ENCODE measurements at places on chromosomes 13 and 19.

DNA sequence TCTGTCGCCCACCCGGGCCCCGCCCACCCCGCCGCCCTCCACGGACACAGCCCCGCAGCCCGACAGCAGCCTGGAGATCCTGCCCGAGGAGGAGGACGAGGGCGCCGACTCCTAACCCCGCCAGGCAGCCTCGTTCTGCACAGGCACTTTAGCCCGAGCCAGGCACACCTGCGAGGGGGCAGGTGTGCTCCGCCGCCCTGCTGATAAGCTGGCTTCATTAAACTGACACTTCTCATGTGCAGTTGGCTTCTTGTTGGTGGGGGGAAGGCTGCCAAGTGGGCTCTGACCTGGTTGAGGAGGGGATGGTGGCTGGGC, 8.2 kb downstream of the IL4I1 start:
- DNase-seq, result no peak

GRCh38 chr13:38415233-38415632, 65.6 kb downstream of the UFM1 start:
- no peak for DNase-seq

DNA sequence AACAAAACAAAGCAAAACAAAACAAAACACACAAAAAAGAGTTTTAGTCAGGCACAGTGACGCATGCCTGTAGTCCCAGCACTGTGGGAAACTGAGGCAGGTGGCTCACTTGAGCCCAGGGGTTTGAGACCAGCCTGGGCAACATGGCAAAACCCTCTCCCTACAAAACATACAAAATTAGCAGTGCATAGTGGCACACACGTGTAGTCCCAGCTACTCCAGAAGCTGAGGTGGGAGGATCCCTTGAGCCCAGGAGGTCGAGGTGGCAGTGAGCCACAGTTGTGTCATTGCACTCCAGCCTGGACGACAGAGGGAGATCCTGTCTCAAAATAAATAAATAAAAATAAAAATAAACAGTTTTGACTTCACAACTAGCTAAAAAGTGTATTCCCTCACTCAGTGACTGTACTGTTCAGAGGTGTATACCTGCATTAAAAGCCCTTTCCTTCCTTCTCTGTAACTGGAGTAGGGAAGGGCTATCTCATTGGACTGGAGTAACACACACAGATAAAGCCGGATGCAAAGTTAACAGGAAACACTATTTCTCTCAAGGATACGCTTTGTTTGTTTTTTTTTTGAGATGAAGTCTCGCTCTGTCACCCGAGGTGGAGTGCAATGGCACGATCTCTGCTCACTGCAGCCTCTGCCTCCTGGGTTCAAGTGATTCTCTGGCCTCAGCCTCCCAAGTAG, 3.7 kb upstream of the BAX start:
- no peak for DNase-seq

GRCh38 chr19:32866061-32866460, 3.5 kb downstream of the SLC7A9 start:
- no peak for DNase-seq

GRCh38 chr19:30637926-30638325, 265.7 kb downstream of the ZNF536 start:
- DNase-seq, result no peak

DNA sequence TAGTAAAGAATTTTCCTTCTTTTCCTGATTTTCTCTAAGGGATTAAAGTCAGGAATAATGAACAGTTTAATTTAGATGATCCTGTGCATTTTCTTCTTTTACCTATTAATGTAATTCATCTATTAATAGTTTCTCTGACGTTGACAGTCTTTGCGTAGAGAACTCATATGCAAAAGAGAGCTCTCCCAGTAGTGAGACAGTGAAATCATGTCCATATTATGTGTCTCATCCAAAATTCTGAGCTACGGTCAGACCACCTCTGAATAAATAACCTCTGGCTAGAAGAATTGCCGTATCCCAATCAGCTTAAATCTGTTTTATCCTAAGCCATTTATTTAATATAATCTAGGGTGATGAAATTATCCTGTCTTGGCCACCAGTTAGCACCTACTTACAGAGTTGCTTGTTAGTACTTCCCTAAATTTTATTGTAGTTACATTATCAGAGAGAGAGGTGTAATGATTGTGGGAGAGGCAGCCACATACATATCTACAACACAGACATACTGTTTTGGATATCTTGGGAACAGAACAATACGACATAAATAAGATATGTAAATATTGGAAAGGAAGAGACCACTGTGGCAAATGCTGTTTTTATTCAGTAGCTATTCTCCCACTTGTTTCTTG, 30.7 kb downstream of the PDS5B start:
- no peak for DNase-seq

GRCh38 chr13:36067746-36068381, 63.3 kb downstream of the DCLK1 start:
- DNase-seq, result no peak

DNA sequence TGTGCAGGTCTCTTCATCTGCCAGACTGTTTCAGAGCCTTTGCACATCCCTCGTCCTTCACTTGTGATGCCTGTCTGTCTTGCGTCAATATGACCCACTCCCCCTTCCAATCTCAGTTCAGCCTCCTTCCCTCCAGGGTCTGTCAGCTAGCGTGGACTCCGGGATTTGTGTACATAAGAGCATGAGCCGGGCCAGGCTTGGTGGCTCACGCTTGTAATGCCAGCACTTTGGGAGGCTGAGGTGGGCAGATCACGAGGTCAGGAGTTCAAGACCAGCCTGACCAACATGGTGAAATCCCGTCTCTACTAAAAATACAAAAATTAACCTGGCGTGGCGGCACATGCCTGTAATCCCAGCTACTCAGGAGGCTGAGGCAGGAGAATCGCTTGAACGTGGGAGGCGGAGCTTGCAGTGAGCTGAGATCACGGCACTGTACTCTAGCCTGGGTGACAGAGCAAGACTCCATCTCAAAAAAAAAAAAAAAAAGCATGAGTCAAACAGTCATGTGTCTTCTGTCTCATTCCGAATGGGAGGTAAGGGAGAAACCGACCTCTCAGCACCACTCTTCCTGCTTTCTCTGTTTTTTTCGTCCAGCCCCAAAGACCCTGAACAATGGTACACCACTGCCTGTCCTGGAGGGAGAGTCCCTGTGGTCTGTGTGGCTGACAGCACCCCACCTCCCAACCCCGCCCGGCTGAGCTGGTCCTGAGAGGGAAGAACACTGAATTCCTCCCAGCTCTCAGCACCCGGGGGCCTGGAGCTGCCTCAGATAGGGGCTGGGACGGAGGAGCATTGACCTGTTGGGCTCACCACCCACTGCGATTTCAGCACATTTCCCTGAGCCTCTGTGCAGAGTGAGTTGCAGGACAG, 2.4 kb upstream of the SIGLEC9 start:
- no peak for DNase-seq

DNA sequence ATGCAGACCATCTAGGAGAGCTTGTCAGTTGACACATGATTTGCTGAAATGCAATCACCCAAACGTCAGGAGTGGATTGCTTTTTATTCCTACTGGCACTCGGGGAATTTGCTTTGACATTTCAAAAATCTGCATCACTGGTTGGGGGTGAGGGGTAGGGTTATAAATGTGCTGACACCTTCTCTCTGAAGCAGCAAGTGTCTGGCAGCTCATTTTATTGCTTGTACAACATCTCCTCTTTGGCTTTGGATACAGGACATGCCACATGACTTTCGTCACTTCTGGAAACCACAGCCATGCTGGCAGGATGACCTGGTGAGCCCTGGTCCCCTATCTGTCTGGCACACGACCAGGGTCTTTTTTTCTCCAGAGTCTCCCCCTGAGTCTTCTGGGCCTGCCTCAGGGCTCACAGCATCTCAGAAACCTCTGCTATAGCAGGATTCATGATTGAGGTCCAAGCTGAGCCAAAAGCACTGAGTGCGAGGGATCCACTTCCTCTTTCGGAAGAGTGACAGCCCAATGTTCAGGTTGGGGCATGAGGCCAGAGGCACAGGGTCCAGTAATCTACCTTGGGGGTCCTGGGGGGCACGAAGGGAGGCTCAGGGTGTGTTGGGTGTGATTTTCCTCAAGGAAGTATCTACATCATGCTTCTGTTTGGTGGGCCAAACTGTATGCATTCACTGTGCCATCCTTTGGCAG, 60.1 kb downstream of the HSPH1 start:
- DNase-seq, result no peak

GRCh38 chr13:75357576-75358289, 124.2 kb downstream of the TBC1D4 start:
- no peak for DNase-seq

GRCh38 chr19:3821857-3822364, 35.7 kb upstream of the MATK start:
- peak; percentile 90 for DNase-seq

DNA sequence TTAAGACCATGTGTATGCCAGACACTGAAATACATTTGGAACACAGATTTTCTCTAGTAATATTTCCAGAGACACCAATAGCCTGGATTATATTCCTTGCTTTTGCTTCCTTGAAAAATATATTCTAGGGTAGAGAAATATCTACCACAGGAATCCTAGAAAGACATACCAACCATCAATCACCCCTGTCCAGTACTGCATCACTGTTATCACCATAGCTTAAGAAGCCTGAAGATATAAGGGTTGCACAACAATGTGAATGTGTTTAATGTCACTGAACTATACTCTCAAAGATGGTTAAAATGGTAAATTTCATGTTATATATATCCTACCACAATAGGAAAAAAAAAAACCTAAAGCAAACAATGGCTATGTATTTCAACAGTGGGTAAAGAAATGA, 163.6 kb downstream of the DIAPH3 start:
- no peak for DNase-seq

DNA sequence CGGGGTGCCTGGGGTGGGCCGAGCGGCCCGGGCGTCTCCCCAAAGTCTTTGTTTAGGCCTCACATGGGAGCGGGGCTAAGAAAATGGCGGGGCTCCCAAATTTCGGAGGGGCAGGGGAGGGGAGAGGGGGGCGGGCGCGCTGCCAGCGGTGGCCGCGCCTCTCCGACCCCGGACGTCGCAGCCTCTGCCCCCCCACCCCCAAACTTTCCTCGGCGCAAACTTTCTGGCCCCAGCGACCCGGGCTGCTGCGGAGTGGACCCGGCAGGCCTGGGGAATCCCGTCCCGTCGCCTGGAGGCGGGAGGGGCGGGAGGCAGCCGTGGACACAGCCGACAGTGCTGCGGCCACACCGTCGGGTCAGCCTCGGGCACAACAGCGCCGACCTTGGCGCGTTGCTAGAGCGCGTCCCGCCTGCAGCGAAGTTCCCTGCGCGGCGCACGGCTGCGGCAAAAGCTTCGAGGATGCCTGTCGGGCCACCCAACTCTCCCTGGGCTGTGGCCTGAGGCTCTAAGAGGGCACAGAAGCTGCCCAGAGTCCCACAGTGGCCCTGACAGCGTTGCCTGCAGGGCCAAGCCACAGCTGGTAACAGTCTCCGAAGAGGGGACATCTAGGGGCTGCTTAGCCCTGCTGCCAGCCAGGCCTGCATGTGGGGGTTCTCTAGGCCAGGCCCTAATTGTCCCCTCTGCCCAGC, 1.3 kb downstream of the NFIX start:
- no peak for DNase-seq

GRCh38 chr19:8484331-8484894, 18.0 kb downstream of the PRAM1 start:
- no peak for DNase-seq

GRCh38 chr13:75226733-75227435, 255.1 kb downstream of the TBC1D4 start:
- DNase-seq, result no peak

DNA sequence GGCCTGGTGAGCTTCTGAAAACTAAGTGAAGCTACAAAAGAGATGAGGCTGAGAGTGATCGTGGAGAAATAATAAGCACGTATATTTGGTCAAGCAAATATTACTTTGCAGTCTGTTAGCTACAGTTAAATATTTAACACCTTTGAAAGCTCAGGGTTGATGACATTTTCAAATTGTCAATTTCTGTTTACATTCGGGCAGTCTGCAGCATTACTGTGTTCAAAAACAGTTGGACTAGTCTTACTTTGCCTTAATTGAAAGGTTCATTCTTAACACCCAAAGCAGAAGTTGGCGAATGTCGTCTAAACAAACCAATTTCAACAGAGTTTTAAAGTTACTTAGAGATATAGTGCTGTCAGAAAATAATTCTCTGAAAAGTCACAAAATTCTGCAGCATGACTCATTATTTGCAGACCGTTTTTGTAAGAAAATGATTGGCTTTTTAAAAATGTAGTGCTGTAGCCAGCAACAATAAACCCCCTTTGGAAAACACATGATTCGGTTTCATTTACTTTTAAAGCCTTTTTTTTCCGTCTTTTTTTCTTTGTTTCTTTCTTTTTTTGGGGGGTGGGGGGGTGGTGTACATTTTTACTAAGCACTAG, 549.0 kb downstream of the GPC6 start:
- no peak for DNase-seq

DNA sequence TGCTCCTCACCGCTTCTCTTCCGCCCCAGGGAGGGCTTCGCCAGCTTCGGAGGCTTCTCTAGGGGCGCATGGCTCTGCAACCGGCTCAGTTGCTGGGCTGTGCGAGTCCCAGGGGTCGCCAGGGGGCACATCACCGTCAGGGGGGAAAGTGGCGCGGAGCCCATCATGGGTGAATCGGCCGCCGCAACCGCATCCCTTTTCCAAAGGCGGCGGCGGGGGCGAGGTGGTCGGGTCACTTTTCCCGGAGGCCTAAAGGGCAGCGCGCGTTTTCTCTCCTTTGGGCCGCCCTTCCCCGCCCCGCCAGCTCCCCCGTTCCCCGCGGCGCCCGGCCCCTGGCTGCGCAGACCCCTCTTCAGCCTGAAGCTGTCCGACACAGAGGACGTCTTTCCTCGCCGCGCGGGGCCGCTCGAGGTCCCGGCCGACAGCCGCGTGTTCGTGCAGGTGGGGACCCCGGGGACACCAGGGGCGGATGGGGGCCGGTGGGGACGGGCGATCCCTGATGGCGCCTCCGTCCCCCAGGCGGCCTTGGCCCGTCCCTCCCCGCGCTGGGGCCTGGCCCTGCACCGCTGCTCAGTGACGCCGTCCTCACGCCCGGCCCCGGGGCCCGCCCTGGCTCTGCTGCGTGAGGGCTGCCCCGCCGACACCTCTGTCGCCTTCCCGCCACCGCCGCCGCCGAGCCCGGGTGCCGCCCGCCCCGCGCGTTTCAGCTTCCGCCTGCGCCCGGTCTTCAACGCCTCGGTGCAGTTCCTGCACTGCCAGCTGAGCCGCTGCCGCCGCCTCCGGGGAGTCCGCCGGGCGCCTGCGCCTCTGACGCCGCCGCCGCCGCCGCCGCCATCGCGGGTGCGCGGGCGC, 1.7 kb downstream of the TGFBR3L start:
- peak; percentile 71 for DNase-seq

DNA sequence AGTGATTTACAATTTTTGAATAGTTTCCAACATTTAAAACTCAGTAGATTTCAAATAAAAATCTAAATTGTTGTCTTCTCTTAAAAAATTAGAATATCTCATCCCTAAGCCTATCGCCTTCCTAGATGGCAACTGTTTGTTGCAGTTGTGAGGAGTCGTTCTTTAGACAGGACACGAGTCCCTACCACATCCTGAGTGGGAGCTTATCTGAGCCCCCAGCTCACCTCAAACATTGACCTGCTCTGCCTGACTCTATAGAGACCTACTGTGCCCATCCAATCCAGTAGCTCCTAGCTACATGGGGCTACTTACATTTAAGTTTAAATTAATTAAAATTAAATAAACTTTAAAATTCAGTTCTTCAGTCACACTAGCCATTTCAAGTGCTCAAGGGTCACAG, 434.7 kb downstream of the FOXO1 start:
- DNase-seq, result no peak

All from immature natural killer cell (primary cell).